ENCODE measurements at places on chromosomes 4 and X. TPM values are rescaled to one million over a fixed set of nuclear protein-coding genes. Genes with fewer than 3 reads are reported as not detected.

GUCY1B1 gene
- 1.8 TPM for polyA plus RNA-seq

PCYT1B gene
- polyA plus RNA-seq = 0.40 TPM

PRRG3 gene
- polyA plus RNA-seq = 0.08 TPM

IL2 gene
- not detected for polyA plus RNA-seq

ODAM gene
- polyA plus RNA-seq = not detected

SLC9B1 gene
- polyA plus RNA-seq = 0.08 TPM

ZMAT1 gene
- polyA plus RNA-seq = 1.6 TPM

FMR1NB gene
- not detected for polyA plus RNA-seq

DOCK11 gene
- polyA plus RNA-seq = 3.7 TPM

PLAC8 gene
- polyA plus RNA-seq = 49.1 TPM

MAGEA11 gene
- 0.04 TPM for polyA plus RNA-seq

SLITRK4 gene
- 0.02 TPM for polyA plus RNA-seq

DDIT4L gene
- polyA plus RNA-seq = 0.27 TPM

DCAF4L1 gene
- polyA plus RNA-seq = 0.14 TPM

CSAG3 gene
- polyA plus RNA-seq = not detected

PPP1R3F gene
- polyA plus RNA-seq = 4.9 TPM

GPR50 gene
- 0.09 TPM for polyA plus RNA-seq

WDR17 gene
- polyA plus RNA-seq = 0.22 TPM

UGT8 gene
- polyA plus RNA-seq = 1.3 TPM

COL4A6 gene
- polyA plus RNA-seq = 5.9 TPM

NALF2 gene
- polyA plus RNA-seq = 0.06 TPM
